ENCODE measurements at places on chromosomes 5 and 9.

DNA sequence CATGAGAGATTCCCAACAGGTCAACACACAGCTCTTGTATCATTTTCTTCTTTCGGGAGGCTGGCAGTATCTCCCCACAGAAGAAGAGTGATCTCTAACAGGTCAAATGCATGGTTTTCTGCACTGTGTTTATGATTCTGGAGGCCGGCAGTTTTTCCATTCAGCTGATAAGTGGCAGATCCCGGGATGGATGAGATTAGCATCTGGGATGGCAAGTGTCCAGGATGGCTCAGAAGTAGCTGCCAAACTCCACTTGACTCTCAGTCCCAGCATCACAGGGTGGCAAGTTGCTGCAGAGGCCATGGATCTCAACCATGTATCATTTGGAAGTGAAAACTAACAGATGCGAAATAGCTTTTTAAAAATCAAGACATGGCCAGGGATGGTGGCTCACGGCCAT is 97.8 kb upstream of the SLC44A1 start:
- DNase-seq, result no peak

DNA sequence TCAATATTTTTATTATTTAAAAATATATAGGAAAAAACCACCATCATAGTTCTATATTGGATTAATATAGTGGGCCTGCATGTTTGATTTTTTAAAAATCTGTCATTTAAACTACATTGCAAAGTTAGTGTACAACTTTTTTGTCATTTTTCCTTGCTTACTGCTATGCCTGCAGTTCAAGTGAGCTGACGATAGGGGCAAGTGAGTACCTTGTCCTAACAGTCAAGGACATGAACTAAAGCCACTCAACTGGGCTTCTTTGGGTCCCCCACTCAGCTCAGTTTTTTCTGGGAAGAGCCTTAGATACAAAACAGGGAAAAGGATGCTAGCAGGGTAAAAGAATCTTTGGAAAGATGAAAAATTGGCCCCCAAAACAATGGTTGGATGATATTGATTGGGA is 269.9 kb downstream of the MAN2A1 start:
- DNase-seq, result no peak

DNA sequence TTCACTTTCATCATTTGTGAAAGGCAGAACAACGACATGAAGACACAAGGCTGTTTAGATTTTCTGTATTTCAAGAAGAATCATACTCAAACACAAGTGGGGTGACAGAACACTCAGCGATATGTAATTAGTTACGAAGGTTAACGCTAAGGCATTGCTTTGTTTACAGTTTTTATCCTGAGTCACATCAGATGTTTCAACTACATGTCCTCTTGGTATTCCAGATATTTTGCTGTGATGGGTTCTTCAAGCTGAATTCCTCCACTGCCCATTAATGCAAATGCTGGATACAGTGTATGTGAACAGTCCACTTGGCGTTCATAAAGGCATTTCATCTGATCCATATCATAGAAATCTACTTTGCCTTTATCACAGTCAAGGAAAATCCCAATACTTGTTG is 43.4 kb downstream of the TRIM36 start:
- no peak for DNase-seq

DNA sequence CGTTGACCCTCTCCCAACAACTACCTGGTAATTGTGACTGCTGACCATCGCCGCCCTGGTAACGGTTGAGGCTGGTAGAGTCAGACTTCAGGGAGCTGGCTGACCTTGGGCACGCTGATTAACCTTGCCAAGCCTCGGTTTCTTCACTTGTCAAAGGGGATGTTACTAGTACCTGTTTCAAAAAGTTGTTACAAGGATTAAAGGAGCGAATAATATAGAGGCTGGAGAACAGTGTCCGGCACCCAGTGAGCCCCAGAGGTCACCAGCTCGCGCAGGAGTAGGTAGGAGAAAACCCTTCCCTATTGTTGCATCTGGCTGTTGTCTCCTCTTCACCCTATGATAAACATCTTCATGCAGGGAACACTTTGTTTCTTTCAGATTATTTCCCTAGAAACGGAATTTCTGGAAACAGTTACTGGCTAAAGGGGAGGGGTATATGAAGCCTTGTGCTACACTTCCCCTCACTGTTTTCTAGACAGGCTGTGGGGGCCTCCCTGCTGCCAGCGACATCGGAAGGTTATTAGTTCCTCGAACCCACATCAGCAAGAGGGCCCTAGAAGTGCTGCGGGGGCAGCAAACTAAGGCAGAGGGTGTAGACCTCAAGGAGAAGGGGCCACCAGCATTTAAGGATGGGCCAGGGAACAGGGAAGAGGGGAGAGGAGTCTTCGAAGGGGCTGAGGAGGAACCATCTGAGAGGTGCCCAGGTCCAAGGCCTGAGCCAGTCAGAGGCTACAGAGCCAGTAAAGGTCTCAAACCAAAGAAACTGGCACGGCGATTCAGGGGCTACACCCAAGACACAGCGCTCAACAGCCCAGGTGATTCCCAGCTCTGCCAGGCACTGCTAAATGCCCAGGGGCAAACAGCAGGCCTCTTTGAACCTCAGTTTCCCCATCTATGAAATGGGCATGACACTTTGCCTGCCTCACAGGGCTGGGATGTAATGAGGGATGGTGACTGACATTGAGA is 37.6 kb downstream of the HRH2 start:
- DNase-seq, result no peak

DNA sequence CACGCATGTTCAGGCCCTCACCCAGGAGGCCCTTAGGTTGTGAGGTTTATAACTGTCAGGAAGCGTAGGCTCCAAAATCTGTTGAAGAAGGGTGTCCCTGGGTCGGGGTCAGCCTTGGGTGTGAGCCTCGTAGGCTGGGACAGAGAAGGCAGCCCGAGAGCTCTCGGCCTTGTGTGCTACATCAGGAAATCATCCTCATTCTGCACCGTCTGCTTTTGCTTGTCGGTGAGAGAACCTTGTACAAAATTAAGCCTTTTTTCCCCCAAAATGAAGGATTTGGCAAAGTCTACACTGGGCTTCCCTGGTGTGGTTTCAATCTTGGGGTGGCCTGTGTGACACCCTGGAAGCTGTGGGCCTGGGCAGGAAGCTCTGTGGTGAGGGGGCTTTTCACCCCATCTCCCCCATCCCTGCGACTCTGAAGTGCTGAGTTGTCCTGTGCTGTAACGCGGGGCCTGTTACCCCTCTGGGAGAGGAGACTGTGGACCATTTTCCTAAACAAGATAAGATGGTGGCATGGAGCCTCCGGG is 55.3 kb downstream of the AHRR start:
- DNase-seq, result no peak

DNA sequence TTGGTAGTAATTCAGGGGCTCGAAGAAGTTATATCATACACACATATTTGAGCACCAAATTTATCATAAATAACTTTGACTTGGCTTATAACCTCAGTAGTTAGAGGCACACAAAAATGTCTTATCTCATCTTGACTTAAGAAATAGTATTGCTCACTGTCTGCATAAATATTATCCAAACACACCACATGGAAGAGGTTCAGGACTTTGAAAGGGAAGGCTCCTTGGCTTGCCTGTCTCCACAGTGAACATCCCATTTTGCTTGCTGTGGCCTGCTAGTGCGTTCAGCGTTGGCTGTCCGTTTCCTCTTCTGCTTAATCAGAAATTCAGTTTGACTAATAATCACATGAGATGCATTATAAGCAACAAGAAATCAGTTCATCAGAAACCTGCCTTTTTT is 13.9 kb downstream of the GRXCR2 start:
- DNase-seq, result no peak

DNA sequence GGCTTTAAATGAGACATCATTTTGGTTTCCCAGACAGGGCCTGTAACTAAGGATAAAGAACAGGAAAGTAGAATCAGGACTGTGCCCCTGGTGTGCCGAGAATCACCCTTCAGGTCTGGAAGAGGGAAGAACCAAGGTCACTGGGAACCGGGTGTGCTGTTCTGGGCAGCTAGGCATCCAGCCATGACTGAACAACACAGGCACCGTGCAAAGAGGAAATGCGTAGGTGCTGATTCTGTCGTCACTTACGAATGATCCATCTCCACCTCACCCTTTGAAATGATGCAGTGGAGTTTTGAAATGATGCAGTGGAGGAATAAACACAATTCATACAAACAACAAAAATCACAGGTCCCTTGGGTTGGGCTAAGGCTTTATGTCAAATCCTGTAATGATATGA is 64.4 kb downstream of the MAP1B start:
- DNase-seq, result no peak

GRCh38 chr9:110954822-110955291 is 83.4 kb downstream of the LPAR1 start:
- peak; percentile 26 for DNase-seq

DNA sequence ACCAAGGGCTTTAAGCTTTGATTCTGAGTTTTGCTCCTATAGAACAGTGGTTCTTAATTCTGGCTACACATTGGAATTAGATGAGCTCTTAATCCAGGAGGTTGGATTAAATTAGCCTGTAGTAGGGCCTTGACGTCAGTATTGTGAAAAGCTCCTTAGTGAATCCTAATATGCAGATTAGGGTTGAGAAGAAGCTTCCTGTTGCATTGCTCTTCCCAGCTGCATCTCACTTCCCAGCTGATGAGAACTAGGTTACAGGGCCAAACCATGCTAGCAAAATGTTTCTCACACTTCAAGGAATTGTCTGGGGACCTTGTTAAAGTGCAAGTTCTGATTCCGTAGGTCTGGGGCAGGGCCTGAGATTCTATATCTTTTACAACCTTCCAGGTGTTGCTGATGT is 300.0 kb downstream of the ZSWIM6 start:
- DNase-seq, result no peak

DNA sequence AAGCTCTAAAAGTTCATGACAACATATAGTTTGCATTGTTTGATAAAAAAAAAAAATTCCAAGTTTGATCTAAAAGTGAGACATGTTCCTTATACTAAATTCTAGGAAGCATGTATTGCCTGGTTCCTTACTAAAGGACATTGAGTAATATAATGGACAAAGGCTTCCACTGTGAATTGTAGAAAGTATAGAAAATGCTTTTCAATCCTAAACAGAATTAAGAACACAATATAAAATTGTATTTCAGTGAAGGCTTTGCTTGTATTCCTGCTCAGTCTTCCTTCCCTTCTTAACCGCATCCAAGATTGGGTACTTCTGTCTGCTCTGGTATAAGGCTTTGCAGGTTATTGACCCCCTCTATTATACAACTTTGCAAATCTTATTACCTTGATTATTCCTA is 2.4 kb downstream of the RECK start:
- no peak for DNase-seq

DNA sequence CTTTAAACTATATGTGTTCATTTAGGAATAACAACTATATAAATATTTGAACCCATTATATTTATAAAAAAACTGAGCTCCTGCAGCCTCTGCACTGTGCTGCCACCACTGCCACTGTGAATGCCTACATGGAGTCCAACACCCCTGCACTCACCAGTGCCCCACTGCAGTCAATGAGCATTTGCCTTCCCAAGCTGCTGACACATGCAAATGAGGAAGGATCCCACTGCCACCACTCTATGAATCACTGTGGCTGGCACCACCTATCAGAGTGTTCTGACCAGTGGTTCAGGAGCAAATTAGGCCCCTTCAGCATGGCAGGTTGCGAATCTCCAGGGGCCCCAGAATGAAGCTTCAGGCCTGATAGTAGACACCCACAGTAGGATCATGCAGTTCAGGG is 9.1 kb downstream of the IFNA5 start:
- no peak for DNase-seq

- DNase-seq, result no peak
These were observed 977.9 kb upstream of the NUDT12 start for GRCh38 chr5:104540448-104540847.

GRCh38 chr5:149062371-149063016 is 368 bp downstream of the SH3TC2 start:
- peak; percentile 87 for DNase-seq

- peak; percentile 50 for DNase-seq
These were observed 44.0 kb upstream of the NCS1 start for GRCh38 chr9:130128251-130128650.

DNA sequence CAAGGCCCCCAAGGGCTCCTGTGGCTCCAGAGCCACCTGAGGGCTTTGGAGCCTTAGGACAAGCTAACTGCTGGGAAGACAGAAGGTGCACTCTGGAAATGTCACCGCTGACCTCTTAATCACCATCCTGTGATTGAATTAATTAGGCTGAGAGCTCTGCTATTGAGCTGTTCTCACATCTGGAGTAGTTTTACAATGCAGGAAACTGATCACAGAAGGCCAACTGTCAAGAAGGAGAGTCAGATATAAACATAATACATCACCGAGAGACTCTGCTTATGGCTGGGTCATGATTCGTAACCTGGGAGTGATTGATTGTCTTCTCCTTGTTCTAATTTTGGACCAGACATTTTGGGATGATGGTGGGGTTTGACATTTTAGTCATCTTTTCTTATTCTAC is 226.1 kb downstream of the SLIT3 start:
- DNase-seq, result no peak

DNA sequence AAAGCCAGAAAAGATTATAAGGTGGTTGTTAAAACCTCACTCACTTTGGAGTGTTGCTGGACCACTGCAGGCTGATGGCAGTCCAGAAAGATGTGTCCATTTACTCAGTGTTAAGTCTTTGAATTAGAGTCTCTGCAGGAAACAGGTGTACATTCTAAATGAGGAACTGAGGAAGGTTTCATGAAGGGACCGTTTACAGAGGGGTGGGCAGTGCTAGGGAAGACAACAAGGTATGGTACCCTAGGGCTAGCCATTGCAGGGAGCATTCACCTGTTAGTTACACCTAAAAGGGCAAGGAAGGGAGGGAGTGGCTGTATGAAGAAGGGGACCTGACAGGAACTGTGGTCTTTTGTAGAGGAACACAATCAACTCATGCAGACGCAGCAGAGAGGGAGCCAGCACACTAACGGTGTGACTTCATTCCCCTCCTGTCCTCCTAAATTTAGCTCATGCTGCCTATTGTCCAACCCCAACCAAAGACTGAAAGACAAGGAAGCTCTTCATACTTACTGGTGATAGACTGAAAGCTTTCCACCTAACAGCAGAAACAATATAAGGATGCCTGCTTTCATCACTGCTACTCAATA is 32.2 kb upstream of the PAX5 start:
- peak; percentile 16 for DNase-seq

GRCh38 chr9:69672596-69673310 is 582 bp upstream of the APBA1 start:
- peak; percentile 61 for DNase-seq

- DNase-seq, result peak; percentile 21
These were observed 25.8 kb upstream of the TRIM32 start for GRCh38 chr9:116661037-116661954.

- no peak for DNase-seq
These were observed 1.5 kb upstream of the PRDM12 start for GRCh38 chr9:130662970-130663257.

GRCh38 chr5:158952951-158953350 is 146.8 kb downstream of the EBF1 start:
- DNase-seq, result no peak

GRCh38 chr5:36606428-36607113 is at the start of gene SLC1A3:
Gene SLC1A3, plus strand, starts transcription at chr5:36606606. Its CDS starts 1,818 bp downstream, at chr5:36608424.
- peak; percentile 25 for DNase-seq

Measured in GDM1 (cell line).